Pons (tissue), 1 donor: ENCODE measurements at places on chromosomes 5 and 9.

DNA sequence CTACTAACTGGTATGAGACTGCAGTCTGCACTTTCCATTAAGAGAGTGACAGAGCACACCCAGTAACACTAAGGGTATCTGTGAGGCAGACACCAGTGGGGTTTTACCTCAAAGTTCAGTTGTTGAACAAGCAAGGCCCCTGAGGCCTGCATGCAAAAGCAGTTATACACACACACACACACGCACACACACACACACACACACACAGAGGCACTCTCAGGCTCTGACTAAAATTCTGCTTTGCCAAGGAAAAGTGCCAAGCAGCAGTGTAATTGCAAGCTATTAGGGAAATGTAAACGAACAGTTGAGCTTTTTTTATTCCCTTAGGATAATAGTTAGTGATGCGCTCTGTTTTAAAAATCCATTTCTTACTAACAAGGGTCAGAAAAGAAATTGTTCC, 377.1 kb downstream of the SPOCK1 start:
- DNase-seq = no peak

DNA sequence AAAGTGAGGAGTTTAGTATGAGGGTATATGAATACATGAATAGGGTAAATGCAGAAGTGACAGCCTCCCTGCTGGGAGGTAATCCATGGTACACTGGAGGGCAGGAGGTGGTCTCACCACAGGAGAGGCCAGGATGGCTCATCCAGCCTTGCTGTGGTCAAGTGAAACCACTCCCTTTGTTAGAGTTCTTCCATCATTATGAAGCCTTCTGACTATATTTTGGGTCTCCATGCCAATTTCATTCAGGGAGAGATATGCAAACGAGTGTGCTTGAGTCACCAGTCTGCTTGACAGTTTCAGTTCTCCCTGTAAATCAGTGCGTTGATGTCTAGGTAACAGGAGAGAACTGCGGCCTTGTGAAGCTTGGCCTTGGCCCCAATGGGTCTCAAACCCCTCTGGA, 16.4 kb downstream of the PPP3R2 start:
- DNase-seq = no peak

DNA sequence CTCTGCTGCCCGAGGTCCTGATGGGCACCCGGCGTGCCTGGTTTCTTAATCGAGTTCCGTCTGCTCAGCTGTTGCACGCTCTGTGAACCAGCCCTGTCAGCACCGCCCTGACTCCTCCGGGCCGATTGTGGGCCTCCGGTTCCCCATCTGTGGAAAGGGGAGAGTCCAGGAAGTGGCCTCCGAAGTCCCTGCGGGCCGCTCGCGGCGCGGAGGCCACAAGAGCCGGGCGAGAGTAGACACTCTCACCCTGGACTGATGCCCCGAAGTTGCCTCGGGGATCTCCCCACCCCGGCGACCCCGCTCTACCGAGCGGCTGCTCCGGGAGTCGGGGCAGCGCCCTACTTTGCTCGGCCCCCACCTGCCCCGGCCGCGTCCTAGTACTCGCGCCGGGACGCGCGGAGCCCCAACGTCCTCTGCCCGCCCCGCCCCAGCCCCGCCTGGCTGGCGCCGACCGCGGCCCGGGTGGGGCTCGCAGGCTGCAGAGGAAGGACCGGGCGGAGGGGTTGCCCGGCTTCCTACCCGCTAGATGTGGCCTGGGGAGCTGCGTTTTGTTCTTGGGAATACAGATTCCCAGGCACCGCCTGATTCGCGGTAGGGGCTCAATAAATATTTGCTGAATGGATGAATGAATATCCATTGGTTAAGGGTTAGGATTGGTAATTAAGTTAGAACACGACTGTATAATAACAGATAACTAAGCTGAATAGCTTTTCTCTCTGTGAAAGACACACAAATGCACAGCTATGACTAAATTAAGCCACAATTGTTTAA, 935 bp upstream of the ZNF367 start:
- peak; percentile 63 for DNase-seq

GRCh38 chr9:135920973-135921585, 13.7 kb upstream of the CAMSAP1 start:
- DNase-seq = no peak

DNA sequence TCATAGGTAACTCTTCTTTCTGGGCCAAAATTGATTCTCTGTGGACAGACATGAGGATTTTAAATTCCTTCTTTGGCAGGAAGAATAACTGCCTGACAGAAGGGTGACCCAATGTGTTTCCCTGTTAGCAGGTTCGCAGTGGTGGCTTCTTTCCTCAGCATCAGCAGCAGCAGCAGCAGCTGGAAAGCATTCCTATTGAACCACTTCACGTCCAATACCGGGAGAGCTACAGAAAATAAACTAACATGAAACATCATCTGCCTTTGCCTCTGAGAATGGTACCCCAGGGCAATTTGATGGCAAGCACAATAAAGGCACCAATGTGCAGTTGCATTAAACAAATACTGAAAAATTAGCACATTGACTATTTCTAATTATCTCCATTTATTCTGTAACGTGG, 214.5 kb downstream of the TMEM167A start:
- no peak for DNase-seq

GRCh38 chr9:117266855-117267497, 147.9 kb downstream of the ASTN2 start:
- no peak for DNase-seq

DNA sequence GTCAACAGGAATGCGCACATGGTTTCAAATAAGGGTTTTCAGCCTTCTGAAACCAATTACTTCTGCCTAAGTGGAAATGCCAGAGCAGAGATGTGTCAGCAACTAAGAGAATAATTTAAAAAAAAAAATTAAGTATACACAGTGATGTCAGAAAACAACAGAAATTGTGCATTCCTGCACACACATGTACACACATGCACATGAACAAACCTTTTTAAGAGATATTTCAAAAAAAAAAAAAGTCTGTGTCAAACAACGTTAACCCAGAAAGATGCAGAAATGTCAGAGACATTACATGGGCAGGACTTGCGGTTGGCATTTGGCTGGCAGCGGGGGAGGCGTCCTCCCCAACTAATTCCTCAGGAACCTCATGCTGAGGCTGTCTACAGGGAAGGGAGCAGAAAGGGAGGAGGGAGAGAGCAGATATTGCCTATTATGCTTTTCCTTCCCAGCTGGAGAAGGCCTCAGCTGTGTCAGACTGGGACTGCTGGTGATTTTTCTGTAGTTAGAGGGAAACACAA, 536.9 kb upstream of the WWC1 start:
- no peak for DNase-seq

GRCh38 chr9:21983561-21983935, 10.6 kb downstream of the CDKN2A start:
- no peak for DNase-seq

GRCh38 chr9:132857616-132858342, 20.3 kb downstream of the AK8 start:
- no peak for DNase-seq

GRCh38 chr5:146081556-146081955, 23.8 kb downstream of the PLAC8L1 start:
- DNase-seq = no peak

- no peak for DNase-seq
These were observed 54.7 kb downstream of the NAA35 start for GRCh38 chr9:85995599-85995998.

GRCh38 chr5:59021837-59022514, 439.1 kb downstream of the RAB3C start:
- no peak for DNase-seq

- no peak for DNase-seq
These were observed 349.9 kb downstream of the PIK3R1 start for GRCh38 chr5:68565427-68565826.

GRCh38 chr5:73214996-73215395, 42.0 kb downstream of the TMEM174 start:
- DNase-seq = no peak

GRCh38 chr5:110754181-110754580, 15.4 kb downstream of the SLC25A46 start:
- no peak for DNase-seq

GRCh38 chr5:37807621-37808301, 32.1 kb downstream of the GDNF start:
- no peak for DNase-seq

DNA sequence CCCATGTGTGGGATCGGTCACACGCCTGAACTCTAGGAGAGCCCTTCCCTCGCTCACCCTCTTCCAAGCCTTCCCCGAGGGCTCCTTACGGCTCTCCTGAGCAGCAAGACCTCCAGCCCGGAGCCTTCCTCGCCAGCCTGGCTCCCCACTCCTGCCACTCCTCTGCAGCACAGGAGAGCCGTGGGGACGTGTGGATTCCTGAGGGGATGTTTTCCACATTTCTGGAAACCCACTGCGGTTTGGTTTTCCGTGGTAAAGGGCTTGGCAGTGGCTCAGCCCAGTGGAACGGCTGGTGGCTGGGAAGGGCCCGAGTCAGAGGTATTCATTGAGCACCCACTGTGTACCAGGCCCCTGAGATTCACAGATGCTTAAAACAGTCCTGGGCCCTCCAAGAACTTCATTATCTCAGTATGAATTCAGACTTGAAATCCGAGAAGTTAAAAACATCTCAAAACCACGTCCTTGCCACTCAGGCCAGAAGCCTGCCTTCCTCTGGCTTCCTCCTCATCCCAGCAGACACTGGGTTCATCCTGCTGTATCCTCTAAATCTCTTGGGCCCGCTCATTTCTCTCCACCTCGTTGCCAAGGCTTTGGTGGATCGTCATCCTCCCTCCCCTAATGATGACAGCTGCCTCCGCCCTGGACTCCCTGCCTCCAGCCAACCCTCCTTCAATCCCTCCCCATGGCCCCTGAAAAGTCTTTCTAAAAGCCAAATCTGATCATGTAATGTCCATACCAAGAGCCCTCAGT, 109.6 kb downstream of the FGF18 start:
- DNase-seq = no peak
